Anterior cingulate cortex (tissue), 58 donors: ENCODE measurements at places on chromosomes 2 and 18.

- no peak for DNase-seq
These were observed 313.7 kb downstream of the ZNF521 start for GRCh38 chr18:25038261-25038660.

GRCh38 chr2:142165790-142166189 lies 35.0 kb upstream of the LRP1B start:
- DNase-seq, result no peak

- DNase-seq, result no peak
These were observed 4.1 kb downstream of the TCF23 start for GRCh38 chr2:27152796-27153464.

- no peak for DNase-seq
These were observed 1381.8 kb downstream of the DSC3 start for GRCh38 chr18:29660777-29661176.

GRCh38 chr2:206442833-206443734 lies at the start of gene ADAM23:
ADAM23 (plus strand) TSS chr2:206443532; CDS start chr2:206443867, 335 bp downstream.
- peak; percentile 76 for DNase-seq

DNA sequence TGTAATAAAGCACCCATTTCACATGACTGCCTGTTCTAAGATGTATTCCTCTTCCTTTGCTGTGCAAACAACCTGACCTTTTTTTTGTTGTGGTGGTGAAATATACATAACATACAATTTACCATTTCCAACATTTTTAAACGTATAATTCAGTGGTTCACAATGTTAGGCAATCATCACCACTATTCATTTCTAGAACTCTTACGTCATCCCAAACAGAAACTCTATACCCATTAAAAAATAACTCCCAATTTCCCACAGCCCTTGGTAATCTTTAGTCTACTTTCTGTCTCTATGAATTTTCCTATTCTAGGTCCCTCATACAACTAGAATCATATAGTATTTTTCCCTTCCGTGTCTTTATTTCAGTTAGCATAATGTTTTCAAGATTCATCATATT lies 36.7 kb downstream of the RND3 start:
- no peak for DNase-seq

DNA sequence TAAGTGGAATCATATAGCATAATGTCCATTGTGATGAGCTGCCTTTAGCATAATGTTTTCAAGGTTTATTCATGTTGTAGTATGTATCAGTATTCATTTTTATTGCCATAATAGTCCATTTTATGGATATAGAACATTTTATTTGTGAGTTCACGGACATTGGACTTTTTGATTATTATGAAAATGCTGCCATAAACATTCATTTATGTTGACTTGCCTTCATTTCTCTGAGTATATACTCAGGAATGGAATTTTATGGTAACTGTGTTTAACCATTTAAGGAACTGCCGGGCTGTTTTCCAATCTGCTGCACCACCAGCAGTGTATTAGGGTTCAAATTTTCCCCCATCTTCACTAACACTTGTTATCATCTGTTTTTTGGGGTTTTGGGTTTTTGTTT lies 12.2 kb downstream of the CREB1 start:
- DNase-seq, result no peak

DNA sequence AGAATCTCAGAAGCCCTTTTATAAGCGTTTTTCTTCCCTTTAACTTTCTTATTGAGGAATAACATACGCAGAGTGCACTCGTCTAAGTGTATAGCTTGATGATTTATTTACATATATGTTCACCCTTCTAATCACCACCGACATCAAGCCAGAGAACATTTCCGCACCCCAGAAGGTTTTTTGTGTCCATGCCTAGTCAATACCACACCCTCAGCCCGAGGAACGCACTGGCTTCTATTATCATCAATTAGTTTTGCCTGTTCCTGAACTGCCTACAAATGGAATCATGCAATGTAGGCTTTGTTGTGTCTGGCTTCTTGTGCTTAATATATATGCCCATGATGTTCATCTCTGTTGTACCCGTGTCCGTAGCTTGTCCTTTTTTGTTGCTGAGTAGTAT lies 27.7 kb downstream of the SDC1 start:
- DNase-seq, result no peak

GRCh38 chr2:54595999-54596902 lies 127.2 kb upstream of the EML6 start:
- DNase-seq, result no peak

GRCh38 chr2:217953531-217953932 lies 49.3 kb downstream of the TNS1 start:
- no peak for DNase-seq

DNA sequence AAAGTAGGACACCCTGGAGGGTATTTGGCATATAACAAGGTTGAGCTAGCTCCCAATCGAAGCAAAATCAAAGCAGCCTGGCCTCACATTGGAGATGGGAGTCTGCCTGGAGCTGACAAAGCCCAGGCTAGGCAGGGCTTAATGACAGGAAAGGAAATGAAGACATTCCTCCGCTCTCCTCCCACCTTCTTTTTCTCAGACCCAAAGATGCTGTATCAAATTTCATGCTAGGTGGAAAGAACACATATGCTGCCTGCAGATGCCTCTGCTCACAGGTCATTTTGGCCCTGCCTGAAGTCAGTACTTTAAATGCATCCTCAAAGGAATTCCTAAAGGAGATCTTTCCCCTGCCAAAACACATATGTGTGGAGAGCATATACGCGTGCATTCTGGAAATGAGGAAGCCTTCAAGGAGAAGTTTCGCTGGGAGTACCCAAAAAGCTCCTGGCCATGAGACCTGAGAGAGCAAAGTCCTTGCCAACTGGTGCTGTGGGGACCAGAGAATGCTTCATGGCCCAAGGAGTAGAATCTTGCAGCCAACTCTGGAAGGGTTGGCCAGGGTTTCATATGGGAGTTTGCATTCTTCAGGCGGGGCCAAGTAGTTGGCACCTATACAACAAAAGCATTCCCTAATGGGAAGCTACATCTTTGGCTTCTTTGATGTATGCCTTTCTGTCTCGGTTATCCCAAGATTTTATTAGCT lies 88.0 kb downstream of the AQP4 start:
- no peak for DNase-seq

DNA sequence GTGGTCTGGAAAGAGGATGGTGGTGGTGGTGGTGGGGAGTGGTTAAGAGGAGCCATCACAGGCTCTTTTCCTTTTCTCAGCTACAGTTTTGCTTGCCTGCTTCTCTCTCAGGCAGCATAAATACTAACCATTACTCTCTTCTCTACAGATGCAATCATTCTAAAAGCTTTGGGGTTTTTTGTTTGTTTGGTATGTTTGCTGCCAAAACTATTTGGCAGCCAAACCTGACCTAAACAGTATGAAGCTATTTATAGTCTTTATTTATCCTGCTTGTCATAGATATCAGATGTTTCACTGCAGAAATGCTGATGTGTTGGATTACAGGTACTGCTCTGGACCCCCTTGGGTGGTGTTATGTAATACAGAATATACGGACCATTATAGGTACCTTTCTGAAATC lies 15.3 kb downstream of the SIX3 start:
- DNase-seq, result no peak

DNA sequence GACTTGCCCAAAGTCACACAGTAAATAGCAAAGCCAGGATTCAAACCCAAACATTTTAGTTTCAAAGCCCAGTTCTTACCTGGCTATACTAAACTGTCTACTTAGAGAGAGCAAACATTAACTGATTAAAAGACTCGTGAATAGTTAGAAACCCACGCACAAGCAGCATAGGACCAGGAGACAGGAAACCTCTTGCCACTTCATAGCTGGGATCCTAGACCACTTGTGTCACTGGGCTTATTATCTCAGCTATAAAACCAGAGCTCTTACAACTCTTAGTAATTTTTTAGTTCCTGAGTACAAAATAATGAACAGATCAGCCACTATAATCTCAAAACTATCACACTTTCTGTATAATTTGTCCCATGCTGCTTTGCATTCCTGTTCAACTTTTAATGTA lies 2.4 kb upstream of the AAK1 start:
- no peak for DNase-seq

- no peak for DNase-seq
These were observed 5.5 kb upstream of the LIMS2 start for GRCh38 chr2:127680706-127681287.

DNA sequence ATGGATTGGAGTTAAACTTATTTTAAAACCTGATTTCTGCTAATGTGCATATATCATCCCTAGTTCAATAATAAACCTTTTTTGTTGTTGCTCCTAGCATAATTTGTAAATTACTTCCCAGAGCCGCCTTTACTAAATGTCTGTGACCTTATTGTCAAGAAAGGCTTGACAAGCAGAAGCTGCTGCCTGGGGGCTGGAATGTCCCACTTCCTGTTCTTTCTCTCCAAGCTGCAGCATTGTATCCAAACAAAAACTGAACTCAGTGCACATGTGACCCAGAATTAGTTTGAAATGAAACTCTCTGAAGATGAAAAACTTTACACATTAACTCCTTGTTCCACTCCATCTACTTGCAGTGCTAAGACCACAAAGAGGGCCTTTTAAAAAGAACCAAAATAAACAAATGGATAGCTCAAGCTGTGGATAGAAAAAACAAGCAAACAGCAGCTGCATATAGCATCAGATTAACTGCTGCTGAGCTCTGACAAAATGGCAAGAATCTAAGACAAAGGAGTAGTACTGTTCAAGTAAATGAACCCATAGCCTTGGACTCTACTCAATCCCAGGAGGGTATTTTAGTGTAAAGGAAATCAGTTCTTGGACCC lies 99.8 kb upstream of the NEUROD1 start:
- no peak for DNase-seq
